CD4-positive, CD25-positive, alpha-beta regulatory T cell (primary cell): ENCODE measurements at places on chromosomes 7 and 10. TPM values are rescaled to one million over a fixed set of nuclear protein-coding genes. Genes with fewer than 3 reads are reported as not detected.

DNA sequence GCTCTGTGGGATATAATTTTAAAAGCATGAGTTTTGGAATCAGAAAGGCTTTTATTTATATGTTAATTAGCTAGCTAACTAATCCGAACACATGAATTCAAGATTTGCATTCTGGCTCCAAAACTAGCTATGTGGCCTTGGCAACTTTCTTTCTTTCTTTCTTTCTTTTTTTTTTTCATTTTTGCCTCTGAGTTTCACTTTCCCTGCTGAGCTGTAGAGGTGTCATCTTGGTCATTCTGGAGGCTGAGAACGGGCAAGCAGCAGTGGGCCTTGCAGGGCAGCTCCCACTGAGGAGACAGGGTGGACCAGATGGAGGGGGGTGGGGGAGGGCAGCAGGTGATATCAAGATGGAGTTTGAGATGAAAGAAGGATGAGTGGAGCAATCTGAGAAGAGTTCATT is 24.8 kb upstream of the SFMBT2 start:
- no peak for DNase-seq

The NPFFR1 gene
- not detected for polyA plus RNA-seq

DNA sequence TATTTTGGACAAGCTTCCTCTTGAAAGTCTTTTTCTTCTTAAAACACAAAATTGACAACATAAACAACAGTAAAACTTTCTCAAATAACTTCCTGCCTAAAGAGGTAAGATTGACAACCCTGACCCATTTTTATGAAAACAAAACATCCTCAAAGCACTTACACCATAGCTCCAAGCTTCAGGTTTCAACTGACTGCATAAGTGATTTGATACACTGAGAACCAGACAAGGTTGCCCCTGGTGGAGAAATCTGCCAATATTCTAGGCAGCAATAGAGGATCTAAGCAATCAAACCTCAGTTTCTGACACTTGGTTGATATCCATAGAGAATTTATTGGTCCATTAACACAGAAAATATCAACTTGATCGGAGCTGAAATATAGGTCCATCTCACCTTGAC is 147.8 kb downstream of the ELAPOR2 start:
- DNase-seq, result no peak

GRCh38 chr10:132459301-132460003 is 62.5 kb downstream of the PWWP2B start:
- no peak for DNase-seq

- no peak for DNase-seq
Observed at GRCh38 chr7:146116521-146117222, at the start of gene CNTNAP2. Gene CNTNAP2 (plus strand): TSS chr7:146116801. CDS start chr7:146116877, 76 bp downstream.

The DPCD gene
- polyA plus RNA-seq, result 1.1 TPM

The ETV1 gene
- 0.81 TPM for polyA plus RNA-seq

The PODXL gene
- 0.17 TPM for polyA plus RNA-seq
